GM03348 (cell line): ENCODE measurements at places on chromosomes 3 and 15.

DNA sequence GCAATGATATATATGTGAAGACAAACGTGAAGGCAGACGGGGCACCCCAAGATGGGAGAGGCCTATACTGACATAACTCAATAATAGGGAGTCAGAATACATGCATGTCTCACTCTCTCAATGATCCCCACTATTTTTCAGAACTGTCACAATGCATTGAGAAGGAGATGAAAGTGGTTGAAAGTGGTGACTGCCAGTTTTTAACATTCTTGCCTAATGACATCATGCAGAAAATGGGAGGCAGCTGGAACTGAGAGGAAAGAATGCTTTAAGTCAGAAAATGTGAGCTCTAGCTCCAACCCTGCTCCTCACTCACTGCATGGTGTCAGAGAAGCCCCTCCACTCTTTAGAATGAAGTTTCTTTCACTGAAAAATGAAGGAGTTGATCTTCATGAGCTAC is 55.3 kb upstream of the P2RY1 start:
- DNase-seq = peak; percentile 61

DNA sequence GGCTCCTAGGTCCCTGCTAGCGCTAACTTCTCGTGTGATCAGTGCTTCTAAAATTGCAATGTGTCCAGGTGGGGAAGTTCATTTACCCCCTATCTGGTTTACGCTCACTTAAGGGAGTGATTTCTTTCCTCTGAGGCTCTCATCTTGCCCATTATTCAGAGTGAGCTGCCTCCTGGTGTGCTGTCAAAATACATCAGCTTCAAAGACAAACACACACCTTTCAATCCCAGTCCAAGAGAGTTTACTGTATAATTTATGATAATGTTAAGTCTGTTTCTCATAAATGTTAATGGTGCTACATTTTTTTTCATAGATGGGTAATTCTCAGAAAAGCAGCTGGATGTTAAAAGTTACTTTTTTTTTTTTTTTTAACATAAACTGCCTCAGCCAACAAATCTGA is 112.3 kb downstream of the RORA start:
- DNase-seq = no peak

- DNase-seq = no peak
Measured at GRCh38 chr3:160828880-160829279, 72.8 kb downstream of the PPM1L start.

GRCh38 chr15:89197503-89197971 is 23.8 kb downstream of the RLBP1 start:
- DNase-seq = no peak

- peak; percentile 53 for DNase-seq
Measured at GRCh38 chr3:160226026-160226907, 1.0 kb downstream of the C3orf80 start.

GRCh38 chr15:56994280-56994679 is 75.8 kb downstream of the TCF12 start:
- no peak for DNase-seq

DNA sequence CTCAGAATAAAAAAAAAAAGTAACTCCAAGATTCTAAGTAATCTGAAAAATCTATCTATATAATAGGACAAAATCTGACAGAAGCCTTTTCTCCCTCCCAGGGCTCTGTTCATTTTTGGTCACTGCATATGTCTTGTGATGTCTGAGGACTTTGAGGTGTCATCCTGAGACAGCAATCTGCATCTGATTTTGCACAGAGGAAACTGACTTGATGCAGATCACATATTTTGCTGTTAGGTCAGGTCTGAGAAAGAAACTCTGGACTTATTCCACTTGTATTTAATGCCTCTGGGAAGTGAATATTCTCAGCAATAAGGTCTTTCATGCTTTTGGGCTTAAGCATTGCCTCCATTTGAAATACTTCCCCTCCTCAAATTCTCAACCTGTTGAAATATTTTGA is 295.2 kb upstream of the THBS1 start:
- DNase-seq = no peak
